ENCODE measurements at places on chromosomes 12 and 14. TPM values are rescaled to one million over a fixed set of nuclear protein-coding genes. Genes with fewer than 3 reads are reported as not detected.

GLIPR1L1 gene
- not detected for total RNA-seq

TAS2R19 gene
- 2.2 TPM for total RNA-seq

SERPINA9 gene
- total RNA-seq, result not detected

CLEC7A gene
- total RNA-seq, result 0.48 TPM

- no peak for DNase-seq
Measured at GRCh38 chr14:77142005-77142800, 612 bp upstream of the ZDHHC22 start.

DNA sequence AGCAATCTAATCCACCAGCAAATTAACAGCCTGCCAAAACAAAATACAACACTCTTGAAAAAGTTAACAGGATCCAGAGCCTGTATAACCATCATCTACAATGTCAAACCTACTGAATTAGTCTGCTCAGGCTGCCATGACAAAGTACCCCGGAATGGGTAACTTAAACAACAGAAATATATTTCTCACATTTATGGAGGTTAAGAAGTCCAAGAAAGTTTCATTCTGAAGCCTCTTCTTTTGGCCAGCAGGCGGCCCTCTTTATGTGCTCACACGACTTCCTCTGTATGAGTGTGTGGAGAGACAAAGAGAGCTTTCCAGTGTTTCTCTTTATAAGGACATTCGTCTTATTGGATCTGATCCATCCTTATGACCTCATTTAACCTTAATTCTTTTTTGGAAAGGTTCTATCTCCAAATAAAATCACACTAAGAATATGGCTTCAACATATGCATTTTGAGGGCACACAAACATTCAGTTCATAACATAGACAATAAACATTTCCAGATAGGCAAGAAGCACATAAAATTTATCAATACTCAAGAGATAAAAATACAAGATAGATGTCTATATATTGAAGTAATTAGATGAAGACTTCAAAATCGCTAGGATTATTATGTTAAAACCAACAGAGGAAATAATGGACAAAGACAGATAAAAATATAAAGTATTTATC lies 5.9 kb upstream of the RERG start:
- no peak for DNase-seq

GRCh38 chr14:60514741-60515491 lies 6.0 kb downstream of the SIX6 start:
- DNase-seq, result peak; percentile 57

DNA sequence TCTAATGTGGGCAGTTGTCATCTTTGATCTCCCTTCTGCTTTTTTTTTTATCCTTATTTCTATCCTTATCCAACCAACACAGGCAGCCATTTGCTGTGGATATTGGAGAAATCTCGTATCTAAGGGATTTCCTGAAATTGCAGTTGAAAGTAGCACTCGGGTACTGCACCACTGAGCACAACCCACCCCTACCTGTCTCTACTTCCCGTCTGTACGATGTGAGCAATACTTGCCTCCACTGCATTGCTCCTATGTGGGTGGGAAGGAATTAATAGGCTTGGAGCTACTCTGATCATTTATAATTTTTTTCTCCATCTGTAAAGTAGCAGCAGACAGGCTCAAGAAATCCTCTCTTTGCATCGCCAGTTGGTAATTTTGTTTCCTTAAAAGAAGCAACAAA lies 300.4 kb downstream of the SNAPC1 start:
- no peak for DNase-seq

DNA sequence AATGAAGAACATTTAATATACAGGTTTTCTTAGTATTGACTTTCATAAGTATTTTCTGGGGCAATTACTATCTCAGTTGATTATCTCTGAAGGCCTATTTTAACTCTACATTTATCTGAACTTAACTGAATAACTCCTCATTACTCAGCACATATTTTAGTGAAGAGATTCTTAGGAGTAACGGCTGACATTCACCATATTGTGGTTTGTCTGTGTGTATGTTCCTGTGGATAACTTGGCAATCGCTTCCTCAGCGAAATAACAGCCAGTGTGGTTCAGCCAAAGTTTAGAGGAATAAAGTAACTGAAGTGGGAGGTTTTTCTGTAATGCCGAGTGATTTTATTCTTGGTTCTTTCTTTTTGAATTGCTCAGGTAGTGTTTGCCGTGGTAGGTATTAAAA lies 168.0 kb downstream of the RAD51B start:
- no peak for DNase-seq

DNA sequence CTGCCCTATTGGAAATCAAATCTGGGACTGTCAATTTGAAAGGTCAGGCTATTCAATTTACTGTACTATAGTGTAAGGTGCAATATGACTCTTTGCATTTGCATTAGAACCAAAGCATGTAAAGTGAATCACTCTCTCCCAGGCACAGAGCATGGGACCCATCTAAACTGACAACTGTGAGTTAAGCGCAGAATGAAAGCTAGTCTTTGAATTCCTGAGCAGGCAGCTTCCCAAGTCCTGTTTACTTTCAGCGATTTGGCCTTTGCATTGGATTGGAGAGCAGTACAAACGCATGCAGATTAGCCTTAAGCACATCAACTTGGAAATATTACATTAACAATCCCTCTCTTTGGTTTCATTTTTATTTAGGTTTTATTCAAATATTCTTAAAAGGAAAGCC lies 74.6 kb downstream of the RERG start:
- DNase-seq, result no peak

- no peak for DNase-seq
Measured at GRCh38 chr12:109500406-109501185, 23.2 kb downstream of the UBE3B start.

DNA sequence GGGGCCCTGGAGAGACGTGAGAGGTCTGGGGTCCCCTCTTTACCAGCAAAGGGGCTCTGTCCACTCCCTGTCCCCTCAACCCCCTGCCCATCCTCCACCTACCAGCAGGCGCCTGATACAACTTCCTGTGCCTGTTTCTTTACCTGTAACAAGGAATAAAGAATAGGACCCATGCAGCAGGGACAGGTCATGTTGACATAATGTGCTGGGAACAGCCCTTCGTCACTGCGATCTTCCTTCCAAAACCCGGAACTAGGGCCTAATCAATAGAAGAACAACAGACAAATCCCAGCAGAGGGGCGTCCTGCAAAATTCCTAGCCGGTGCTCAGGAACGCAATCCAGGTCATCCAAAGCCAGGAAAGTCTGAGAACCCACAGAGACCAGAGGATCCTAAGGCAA lies 32.1 kb downstream of the SCARB1 start:
- no peak for DNase-seq
